ENCODE measurements at places on chromosomes 11 and 22.

- no peak for DNase-seq
Measured at GRCh38 chr22:16776080-16776479, 49.1 kb downstream of the XKR3 start.

GRCh38 chr11:1450949-1451710 is 35.4 kb downstream of the MOB2 start:
- DNase-seq: no peak

- DNase-seq: no peak
Measured at GRCh38 chr11:112161012-112161411, 2.9 kb downstream of the IL18 start.

DNA sequence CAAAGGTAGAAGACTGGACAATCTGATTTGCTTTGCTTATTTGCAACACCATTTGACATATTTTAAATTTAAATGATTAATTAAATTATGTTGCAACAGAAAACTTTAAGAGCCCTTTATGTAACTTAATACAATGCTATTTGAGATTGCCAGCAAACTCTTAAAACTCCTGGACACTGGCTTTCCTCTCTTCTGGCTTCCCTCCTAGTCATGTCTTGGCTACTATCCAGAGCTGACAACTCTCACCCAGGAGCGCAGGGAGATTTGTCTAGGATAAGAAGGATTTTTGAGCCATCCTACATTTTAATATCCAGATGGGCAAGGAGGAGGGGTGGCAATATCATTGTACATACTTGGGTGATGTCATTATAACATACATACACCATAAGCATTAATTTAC is 134.3 kb downstream of the ELP4 start:
- DNase-seq: no peak

DNA sequence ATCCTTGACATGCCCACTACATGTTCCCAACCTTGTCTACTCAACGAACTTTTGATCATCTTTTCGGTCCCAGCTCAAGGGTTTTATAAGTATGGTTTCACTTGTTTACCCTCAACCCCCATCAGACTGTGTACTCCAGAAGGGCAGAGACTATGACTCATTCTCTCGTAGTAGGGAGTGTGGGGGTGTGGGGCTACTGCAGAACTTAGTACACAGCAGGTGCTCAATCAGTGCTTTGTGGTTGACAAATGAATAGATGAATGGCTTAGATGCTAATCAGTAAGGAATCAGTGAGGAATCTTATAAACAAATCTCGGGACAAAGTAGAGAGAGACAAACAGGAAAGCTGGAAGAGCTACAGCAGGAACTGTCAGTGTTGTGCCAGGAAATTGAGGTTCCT is 151.7 kb upstream of the PLET1 start:
- DNase-seq: no peak
